ENCODE measurements at places on chromosomes 1 and 21.
A peak's percentile ranks its signal among the peaks of the same experiment; 100 is the strongest.

- DNase-seq, result peak; percentile 77
These were observed 796.9 kb downstream of the ADGRL2 start for GRCh38 chr1:82597649-82598048.

DNA sequence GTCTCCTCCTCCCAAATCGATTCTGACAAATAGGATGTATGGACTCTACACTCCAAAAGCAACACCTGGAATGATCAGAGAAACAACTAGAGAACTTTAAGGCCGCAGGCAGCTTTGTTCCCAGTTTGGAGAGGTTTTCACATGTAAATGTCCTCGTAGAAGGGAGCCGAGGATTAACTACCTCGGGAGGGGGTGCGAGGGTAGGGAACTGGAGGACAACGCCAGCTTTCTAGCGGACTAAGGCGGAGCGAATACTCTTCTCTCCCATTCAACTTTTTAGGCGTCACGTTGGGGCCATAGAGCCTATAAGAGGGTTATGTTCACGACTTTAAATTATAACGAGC lies 1.2 kb downstream of the SCAF4 start:
- no peak for DNase-seq

GRCh38 chr1:51973587-51974474 lies 16.7 kb downstream of the RAB3B start:
- DNase-seq, result no peak

GRCh38 chr1:193270996-193271395 lies 84.6 kb upstream of the B3GALT2 start:
- peak; percentile 73 for DNase-seq

GRCh38 chr1:200027264-200027823 lies at the start of gene NR5A2:
TSS of gene NR5A2 (plus strand) at chr1:200027710. CDS start at chr1:200027848, 138 bp downstream.
- no peak for DNase-seq

- no peak for DNase-seq
These were observed 12.1 kb downstream of the EPHA10 start for GRCh38 chr1:37752583-37753471.

DNA sequence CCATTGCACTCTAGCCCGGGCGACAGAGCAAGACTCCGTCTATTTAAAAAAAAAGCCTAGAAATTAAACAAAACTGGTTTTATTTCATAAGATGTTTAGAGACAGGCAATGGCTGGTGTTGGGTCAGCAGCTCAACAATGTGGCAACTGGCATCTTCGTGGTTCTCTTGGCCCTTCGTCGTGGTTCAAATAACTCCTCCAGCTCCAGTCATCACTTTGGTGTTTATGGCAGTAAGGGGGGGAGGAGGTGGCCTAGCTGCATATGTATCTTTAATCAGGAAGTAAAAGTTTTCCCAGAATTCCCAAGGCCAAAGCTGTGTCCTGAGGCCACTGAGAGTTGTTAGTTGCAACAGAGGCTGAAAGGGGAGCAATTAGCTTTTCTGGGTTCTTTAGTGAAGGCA lies 13.0 kb upstream of the LTN1 start:
- no peak for DNase-seq

DNA sequence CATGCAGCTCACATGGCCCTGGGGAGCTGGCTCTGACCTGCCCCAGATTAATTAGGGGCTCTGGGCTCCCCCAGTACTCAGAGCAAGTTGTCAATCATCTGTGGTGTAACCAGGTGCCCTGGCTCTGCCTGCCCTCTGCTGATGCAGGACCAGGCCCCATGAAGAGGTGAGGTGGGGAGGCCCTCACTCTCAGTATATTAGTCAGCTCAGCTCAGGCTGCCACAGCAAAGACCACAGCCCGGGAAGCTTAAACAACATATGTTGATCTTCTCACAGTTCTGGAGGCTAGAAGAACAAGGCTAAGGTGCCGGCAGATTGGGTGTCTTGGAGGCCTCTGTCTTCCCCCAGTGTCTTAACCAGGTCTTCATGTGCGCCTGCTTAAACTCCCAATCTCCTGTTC lies 66.5 kb downstream of the FCRL5 start:
- DNase-seq, result no peak

GRCh38 chr1:226582966-226583365 lies 34.4 kb downstream of the STUM start:
- DNase-seq, result no peak

DNA sequence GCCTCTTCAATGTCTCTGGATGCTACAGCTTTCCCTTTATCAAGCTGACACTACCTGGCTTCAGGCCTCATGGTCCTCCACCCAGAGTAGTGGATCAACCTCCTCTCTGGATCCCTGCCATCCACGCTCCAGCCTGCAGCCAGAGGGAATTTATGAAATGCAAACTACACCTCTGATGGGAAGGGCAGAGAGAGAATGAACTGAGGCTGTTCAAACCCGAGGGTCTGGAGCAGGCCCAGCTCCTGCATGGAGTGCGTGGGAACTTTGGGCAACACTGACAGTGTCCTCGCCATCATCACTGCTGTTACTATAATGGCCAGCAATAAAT lies 157.8 kb downstream of the TRABD2B start:
- no peak for DNase-seq

GRCh38 chr1:3775490-3776230 lies 3.1 kb downstream of the SMIM1 start:
- DNase-seq, result no peak

GRCh38 chr1:40984066-40984465 lies 4.6 kb downstream of the CTPS1 start:
- no peak for DNase-seq

DNA sequence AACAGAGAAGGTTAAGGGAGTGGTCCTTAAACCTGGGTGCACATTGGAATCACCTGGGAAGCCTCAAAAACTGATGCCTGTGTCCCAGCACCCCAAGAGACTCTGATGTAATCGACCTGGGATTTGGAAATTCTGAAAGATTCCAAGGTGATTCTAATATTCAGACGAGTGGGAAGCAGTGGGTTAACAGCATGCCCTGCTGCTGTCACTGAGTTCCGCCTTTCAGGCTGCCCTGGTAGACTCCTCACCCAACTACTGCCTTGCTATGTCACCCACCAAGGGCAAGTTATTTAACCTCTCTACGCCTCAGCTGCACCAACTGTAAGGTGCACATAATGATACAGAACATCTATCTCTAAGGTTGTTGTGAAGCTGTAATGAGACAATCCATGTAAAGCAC lies 59.2 kb downstream of the CD34 start:
- DNase-seq, result no peak

GRCh38 chr1:25786887-25787759 lies 12.9 kb upstream of the SELENON start:
- no peak for DNase-seq

- no peak for DNase-seq
These were observed 59.5 kb upstream of the WLS start for GRCh38 chr1:68291688-68292384.

DNA sequence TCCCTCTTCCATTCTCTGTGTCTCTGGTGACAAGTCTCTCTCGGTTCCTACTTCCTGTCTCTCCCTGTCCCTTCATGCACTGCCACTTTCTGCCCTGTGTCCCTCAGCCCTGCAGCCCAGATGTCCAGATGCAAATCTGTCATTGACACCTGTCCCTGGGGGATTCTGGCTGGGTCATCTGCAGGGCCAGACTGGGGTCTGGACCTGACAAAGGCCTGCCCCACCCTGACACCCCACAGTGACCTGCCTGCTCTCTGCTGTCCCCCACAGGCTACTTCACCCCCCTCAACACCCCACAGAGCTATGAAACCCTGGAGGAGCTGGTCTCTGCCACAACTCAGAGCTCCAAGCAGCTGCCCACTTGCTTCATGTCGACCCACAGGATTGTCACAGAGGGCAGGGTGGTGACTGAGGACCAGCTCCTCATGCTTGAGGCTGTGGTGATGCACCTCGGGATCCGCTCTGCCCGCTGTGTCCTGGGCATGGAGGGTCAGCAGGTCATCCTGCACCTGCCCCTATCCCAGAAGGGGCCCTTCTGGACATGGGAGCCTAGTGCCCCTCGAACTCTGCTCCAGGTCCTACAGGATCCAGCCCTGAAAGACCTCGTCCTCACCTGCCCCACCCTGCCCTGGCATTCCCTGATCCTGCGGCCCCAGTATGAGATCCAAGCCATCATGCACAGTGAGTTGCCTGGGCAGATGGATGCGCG lies 7.2 kb downstream of the THEMIS2 start:
- DNase-seq, result no peak

DNA sequence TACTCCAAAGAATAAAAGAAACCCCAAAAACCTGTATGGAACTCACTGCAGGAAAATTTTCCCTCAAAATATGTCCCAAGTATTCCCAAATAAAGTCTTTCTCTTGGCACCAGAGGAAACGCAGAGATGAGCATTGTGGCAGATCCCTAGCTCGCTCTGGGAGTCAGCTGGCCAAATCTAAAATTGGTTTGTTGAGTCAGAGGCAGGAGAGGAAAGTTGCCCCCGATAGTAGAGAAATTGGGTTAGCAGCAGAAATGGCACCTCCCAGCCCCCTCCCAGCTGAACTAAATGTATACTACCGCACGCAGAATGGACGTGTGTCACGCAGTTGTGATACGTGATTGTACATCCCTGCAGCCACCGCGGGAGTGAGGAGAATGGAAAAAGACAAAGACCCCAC lies 39.9 kb upstream of the TARBP1 start:
- DNase-seq, result no peak

GRCh38 chr1:111489604-111490003 lies 13.8 kb downstream of the ADORA3 start:
- no peak for DNase-seq

DNA sequence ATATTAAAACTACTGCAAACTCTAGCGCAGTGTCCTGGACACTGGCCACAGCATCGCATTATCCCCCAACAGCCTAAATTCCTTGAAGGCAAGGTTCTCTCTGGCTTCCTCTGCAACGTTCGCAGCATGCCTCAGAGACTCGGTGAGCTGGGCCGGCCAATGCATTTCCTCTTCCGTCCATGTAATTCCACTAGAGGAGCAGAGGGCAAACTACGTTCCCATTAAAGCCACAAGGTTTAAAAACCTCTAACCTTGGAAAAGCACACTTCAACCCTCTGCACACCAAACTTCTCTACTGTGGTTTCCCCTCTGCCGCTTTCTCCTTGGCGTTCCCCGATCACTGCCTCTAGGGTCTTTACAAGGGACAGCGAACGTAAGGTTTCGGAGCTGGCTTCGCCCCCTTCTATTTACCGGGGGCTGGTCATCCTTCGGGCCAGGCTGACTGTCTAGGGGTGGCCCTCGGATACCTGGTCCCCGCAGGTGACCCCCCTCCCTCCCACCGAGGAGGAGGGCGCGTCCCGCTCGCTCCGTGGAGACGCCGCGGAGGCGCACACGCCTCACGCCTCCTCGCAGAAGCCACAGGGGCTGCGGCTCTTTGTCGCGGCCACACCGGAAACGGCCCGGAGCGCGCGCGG lies 456 bp upstream of the SMYD2 start:
- DNase-seq, result no peak

GRCh38 chr1:156862997-156863599 lies 2.4 kb downstream of the NTRK1 start:
- DNase-seq, result no peak

GRCh38 chr21:44345495-44345894 lies 6.3 kb upstream of the CFAP410 start:
- DNase-seq, result no peak

DNA sequence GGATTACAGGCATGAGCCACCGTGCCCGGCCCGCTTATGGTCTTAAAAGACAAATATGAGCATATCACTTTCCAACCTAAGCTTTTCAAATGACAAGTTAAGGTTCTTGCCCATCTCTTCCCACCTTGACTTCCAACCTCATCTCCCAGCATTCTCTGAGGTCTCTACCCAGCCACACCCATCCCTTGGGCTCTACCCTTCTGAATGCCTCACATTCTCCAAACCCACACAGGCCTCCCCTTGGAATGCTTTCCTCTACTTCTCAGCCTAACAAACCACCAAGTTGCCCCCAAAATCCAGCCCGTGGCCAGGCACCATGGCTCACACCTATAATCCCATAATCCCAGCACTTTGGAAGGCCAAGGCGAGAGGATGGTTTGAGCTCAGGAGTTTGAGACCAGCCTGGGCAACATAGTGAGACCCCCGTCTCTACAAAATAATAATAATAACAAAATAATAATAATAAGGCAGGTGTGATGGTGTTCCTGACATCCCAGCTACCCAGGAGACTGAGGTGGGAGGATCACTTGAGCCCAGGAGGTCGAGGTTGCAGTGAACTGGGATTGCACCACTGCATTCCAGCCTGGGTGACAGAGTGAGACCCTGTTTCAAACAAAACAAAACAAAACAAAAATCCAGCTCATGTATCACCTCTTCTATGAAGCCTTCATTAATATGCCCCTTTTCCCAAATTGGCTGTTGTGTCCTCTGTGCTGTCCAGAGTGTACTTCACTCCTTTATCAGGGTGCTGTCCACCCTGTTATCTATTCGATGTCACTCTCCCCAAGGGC lies 11.2 kb downstream of the DCST2 start:
- DNase-seq, result no peak

DNA sequence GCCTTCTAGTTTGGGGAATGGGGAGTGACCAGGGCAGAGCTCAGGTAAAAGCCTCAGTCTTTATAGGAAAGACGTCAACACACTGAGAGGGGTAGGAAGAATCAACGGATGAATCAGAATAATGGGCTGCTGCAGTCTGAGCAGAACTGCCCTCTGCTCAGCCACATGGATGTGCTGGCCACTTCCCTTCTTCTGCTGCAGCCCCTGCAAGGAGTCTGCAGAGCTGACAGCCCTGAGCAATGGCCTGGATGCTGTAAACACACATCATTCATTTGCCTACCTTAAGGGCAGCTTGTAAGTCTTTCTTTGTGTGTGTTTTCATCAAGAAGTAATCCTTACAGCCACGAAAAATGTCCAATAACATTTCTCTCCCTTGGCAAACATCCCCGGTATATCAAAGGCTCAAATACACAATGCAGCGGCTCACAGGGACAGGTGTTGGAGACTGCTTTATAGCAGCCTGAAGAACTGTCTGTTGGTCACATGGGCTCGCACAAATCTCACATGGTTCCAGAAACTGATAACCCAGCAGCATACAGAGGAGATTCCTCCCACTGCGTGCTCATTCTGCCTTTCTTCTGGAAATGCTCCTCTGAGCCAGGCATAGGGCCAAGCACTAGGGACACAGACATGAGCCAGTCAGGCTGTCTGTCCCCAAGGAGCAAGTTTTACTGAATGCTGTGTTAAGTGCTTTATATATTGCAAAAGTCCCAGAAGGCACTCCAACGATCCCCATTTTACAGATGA lies 110.1 kb downstream of the HMGB4 start:
- no peak for DNase-seq

DNA sequence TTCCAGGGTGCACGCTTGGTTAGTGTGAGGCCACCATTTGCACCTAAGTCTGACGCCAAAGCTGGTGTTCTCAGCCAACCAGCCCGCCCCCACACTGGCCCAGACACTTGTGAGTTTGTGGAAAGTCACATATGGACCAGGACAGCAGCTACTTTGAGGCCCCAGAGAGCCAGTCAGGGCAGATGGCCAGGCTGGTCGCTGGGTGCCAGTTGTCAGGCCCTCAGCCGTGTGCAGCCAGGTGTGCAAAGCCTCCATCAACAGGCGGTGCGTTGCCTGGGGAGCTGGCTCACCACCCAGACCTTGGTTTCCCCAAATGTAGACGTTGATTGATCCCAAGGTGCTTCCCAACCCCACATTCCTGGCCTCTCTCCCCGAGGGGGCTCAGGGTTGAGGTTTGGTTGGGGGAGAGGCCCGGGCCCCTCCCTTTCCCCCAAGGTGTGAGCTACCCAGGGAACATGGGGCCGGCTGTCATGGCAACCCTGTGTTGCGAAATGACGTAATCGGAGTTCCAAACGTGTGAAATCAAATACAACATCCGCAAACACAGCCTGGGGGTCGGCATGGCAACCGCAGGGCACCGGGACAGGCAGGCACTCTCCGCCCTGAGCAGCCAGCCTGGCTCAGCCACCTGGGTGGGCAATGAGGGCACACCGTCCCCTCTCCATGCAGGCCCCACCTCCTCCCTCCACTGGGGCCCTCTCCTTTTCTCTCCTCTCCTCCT lies 42.2 kb upstream of the WNT4 start:
- DNase-seq, result no peak

GRCh38 chr21:26177187-26177586 lies 6.6 kb upstream of the APP start:
- DNase-seq, result no peak
